ENCODE measurements at places on chromosomes 16 and 17.

DNA sequence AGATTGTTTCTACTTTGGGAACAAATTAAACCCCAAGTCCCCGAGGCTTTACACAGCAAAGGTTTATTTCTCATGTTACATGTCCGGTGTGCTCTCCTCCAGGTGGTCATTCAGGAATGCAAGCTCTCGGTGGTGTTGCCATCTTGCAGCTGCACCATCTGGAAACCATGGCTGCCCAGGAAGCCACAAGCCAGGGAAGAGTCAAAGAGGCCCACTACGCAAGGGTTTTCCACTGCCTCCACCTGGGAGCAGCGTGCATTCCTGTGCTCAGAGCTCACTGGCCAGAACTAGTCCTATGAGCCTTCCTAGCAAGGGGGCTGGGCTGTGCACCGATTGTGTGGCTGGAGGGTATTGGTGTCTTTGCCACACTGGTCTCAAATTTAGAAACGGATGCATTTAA is 128.8 kb upstream of the FOXF1 start:
- no peak for DNase-seq

GRCh38 chr17:57542510-57542909 is 202.6 kb downstream of the CCDC182 start:
- DNase-seq: no peak

DNA sequence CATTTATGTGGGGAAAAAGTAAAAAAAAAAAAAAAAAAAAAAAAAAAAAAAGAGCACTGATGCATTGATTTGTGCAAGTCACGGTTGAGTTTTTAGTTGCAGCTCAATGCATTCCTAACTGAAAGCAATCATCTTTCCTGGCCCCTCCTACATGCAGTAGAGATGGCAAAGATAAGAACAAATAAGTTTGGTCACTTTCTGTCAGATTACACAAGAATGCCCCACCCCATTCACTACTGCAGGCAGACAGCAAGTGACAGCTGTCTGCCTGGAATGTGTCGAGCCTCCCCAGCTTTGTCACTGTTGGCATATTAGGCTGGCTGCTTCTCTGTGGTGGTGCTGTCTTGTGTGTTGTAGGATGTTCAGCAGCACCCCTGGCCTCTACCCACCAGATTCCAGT is 243.5 kb downstream of the FOXL1 start:
- no peak for DNase-seq

- no peak for DNase-seq
These were observed 31.1 kb downstream of the ST3GAL2 start for GRCh38 chr16:70407811-70408274.

- DNase-seq: no peak
These were observed 19.3 kb upstream of the RBFOX3 start for GRCh38 chr17:79630126-79630525.

DNA sequence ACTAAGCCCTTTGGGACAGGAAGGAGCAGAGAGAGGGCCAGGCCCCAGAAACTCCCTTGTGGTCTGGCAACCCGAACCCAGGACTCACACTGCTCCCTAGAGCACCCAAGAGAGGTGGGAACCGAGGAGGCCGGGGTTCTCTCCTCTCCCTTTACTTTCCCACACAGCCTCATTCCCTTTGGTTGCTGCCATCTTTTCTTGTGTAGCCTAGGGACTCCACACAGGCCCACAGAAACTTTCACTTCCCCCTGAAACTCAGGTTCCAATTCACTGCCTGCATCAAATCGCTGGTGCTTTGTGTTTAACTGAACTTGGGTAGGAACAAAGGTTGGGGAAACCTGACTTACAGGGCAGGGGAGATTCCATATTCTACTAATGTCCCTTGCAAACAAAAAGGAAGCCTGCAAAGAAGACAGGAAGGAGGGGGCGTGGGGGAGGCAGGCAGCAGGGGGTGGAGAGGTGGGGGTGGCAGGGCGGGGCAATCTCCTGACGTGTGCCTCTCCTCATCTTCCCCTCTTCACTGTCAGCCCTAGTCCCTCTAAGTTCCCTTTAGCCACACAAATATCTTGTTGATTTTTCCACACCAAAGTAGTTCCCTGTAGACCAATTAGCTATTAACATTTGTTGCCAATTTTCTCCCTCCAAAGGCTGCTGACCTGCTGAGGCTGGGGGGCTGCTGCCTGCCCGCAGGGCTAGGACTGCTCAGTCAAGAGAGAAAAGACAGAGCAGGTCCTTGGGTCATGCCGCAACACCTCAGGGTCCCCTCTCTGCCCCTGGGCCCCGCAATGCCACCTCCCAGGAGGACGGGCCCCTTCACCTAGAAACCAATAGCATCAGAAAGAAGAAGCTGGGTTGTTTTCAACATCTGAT is 8.0 kb downstream of the ST3GAL2 start:
- DNase-seq: peak; percentile 61

GRCh38 chr17:17698371-17698770 is 17.1 kb downstream of the RAI1 start:
- no peak for DNase-seq

- DNase-seq: no peak
These were observed 333.5 kb downstream of the NPIPA8 start for GRCh38 chr16:18003033-18003432.

DNA sequence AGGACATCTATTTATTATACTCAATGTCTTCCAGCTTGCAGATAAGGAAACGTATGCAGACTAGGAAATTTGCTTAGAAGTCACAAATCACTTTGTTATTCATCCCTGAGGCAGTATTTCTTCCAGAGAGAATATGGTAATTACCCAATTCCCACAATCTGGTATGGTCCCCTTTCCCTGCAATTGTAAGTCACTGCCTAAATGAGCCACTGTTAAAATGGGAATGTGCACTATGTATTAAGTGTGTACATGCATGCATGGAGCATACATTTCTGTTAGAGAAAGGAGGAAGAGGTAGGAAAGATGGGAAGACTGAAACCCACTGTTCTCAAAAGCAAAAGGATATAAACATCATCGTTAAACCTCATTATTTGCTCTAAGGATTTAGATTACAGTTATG is 10.0 kb downstream of the NUFIP2 start:
- DNase-seq: no peak

DNA sequence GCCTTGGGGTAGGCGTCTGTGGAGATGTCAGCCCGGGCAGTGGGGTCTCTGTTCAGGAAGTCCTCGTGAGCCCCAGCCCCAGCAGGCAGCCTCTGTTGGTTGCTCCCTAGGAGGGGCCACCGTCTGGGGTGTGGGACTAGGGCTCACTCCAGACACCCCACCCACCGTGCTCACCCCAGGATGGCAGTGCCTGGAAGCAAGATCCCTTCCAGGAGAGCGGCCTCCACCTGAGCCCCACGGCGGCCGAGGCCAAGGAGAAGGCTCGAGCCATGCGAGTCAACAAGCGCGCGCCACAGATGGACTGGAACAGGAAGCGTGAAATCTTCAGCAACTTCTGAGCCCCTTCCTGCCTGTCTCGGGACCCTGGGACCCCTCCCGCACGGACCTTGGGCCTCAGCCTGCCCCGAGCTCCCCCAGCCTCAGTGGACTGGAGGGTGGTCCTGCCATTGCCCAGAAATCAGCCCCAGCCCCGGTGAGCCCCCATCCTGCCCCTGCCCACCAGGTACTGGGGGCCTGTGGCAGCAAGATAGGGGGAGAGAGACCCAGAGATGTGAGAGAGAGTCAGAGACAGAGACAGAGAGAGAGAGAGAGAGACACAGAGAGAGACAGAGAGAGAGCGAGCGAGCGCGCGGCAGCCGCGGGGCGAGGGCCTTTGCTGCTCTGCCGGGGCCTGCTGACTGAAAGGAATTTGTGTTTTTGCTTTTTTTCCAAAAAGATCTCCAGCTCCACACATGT is 9.8 kb downstream of the NTHL1 start:
- DNase-seq: no peak

DNA sequence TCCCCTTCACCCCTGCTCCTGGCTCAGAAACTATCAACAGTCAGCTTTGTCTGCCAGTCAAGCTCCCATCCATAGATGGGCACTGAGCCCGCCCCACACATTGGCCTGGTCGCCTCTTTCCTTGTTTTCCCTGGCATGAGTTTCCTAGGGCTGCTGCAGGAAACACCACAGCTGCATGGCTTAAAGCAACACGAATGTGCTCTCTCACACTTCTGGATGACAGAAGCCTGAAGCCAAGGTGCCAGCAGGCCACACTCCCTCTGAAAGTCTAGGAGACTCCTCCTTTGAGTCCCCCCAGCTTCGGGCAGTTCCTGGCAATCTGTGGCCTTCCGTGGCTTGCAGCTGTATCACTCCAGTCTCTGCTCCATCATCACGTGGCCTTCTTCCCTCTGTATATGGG is 69.9 kb downstream of the TBC1D16 start:
- DNase-seq: no peak

DNA sequence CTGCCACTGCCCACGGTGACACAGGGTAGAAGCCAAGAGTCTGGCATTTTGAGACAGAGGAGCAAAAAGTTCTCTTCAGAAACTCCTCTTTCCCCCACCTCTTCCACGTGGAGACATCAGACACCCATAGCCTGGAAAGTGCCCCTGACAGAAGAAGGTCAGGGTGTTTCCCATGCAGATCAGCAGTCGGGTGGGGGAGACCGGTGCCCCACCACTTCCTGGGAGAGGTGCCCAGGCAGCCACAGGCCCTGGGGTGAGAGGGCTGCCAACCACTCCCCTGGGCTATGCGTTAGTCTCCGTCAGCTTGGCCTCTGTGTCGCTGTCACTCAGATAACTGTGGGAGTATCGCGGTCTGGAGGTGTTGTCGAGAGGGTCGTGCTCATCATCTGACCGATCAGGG is 31.5 kb downstream of the PIPOX start:
- DNase-seq: no peak

DNA sequence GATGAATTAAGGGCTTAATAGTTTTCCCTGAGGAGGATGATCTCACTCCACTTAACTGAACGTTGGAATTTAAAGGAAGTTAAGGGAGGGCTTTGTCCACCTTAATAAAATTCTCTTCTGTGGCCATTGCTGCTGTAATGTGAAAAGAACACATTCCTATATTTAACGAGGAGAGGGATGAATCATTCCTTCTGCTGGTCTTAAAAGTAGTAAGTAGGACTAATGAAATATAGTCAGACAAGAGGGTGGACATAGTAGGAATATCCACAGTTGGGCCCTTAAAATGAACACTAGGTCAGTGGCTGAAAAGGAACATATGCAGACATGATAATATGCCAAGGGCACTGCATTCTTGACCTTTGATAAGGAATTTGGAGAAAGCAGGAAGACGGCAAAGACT is 405.6 kb downstream of the PMP22 start:
- DNase-seq: no peak

GRCh38 chr16:53084141-53084541 is 29.4 kb downstream of the CHD9 start:
- DNase-seq: no peak

DNA sequence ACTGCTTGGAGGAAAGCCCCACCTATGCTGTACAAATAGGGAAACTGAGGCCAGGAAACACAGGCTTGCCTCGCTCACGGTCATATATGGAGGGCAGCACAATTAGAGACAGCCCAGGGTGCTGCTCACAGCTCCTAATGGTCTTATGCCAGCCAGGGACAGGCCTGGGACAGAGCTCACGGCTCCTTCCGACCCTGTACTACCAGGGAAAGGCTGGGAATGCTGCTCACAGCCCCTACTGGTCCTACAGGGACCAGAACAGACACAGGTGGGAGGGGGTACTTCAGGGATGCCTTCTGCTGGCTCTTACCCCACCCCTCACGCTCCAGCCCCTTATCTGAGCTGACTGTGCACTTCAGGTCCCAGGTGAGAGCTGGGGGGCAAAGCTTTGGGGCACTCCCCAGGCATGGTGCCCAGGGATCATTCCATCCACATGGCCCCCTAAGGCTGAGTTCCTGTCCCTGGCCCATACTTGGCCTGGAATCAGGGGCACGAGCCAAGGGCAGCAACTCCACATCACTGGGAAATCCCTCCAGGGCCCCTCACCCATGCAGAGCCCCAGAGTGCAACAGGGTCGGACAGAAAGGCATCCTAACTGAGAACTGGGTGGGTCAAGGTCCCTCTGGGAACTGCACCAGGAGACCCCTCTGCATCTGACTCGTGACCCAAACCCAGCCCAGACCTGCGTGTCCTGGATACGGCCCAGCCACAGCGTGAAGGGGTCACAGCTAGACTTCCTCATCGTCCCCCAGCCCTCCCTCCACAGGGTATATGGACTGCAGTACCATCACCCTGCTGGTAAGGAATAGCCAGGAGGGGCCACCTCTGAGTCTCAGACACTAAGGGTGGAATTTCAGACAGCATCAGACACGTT is 5.9 kb downstream of the RHBDF1 start:
- DNase-seq: no peak

DNA sequence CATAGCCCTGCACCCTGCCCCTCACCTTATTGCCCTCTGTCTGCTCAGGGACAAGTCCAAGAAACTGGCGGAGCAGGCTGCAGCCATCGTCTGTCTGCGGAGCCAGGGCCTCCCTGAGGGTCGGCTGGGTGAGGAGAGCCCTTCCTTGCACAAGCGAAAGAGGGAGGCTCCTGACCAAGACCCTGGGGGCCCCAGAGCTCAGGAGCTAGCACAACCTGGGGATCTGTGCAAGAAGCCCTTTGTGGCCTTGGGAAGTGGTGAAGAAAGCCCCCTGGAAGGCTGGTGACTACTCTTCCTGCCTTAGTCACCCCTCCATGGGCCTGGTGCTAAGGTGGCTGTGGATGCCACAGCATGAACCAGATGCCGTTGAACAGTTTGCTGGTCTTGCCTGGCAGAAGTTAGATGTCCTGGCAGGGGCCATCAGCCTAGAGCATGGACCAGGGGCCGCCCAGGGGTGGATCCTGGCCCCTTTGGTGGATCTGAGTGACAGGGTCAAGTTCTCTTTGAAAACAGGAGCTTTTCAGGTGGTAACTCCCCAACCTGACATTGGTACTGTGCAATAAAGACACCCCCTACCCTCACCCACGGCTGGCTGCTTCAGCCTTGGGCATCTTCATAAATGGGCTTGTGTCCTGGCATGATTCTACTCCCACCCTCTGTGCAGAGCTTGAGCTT is 6.3 kb upstream of the NFATC3 start:
- DNase-seq: no peak

- DNase-seq: no peak
These were observed 149.4 kb downstream of the RBFOX1 start for GRCh38 chr16:7482032-7482431.

- DNase-seq: peak; percentile 77
These were observed 12.1 kb downstream of the CYB561 start for GRCh38 chr17:63433746-63434591.

GRCh38 chr17:4998732-4999429 is 1.1 kb downstream of the KIF1C start:
- DNase-seq: no peak

DNA sequence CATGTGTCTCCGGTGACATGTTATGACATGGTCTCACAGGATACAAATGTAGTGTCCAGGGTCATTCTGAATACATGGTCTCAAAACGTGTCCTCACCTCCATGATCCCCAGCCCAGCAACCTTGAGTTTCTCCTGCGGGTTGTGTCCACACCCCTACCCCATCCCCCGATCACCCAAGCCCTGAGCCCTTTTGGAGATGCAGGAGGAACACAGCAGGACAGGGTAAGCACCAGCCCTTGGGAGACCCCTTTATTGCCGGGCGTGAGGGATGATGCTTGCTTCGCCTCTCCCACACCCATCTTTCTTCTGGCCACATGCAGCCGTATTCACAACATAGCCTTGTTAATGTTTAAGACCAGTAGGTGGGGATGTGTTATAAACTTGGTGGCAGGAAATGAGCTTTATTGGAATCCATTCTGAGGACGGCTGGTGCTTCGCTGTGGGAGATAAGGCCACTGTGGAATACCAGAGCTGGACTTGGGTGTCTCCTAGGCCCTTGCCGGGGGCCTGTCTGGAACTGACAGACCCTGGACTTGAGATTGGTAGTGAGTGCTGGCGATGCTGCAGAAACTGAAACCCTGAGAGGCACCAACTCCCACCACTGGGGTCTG is 5.5 kb downstream of the TMEM132E start:
- no peak for DNase-seq
